Nucleus accumbens (tissue), 56 donors: ENCODE measurements at places on chromosomes 2 and 18.

GRCh38 chr2:18445433-18446320, 114.8 kb downstream of the RDH14 start:
- no peak for DNase-seq

DNA sequence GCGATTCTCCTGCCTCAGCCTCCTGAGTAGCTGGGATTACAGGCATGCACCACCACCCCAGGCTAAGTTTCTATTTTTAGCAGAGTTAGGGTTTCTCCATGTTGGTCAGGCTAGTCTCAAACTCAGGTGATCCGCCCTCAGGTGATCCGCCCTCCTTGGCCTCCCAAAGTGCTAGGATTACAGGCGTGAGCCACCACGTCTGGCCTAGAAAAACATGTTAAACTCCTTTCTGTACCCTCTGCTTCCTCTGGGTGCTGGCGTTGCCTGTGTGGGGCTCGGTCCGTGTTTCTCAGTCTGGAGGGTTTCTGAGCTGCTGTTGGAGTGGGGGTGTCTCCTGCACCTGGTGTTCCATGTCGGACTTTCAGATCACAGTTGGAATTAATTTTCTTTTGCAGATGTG, 17.9 kb downstream of the LDLRAD4 start:
- DNase-seq = no peak

DNA sequence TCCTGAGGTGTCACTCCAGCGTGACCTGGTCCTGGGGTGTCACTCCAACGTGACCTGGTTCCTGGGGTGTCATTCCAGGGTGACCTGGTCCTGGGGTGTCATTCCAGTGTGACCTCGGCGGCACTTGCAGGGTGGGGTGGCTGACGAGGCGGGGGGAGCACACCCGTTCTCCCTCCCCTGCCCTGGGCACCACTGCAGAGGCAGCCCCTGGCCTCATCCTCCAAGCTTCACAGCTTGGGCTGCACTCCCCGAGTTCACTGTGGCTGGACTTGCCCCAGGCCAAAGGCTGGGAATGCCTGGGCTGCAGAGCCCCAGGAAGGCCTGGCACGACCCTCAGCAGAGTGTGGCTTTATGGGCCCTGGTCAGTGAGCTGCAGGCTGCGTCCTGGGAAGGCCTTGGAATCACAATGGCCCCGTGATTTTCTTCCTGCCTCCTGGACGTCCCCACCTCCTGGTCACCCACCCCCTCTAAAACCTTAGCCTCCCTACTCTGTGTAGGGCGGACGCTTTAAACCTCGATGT, 88.3 kb downstream of the NFATC1 start:
- no peak for DNase-seq

DNA sequence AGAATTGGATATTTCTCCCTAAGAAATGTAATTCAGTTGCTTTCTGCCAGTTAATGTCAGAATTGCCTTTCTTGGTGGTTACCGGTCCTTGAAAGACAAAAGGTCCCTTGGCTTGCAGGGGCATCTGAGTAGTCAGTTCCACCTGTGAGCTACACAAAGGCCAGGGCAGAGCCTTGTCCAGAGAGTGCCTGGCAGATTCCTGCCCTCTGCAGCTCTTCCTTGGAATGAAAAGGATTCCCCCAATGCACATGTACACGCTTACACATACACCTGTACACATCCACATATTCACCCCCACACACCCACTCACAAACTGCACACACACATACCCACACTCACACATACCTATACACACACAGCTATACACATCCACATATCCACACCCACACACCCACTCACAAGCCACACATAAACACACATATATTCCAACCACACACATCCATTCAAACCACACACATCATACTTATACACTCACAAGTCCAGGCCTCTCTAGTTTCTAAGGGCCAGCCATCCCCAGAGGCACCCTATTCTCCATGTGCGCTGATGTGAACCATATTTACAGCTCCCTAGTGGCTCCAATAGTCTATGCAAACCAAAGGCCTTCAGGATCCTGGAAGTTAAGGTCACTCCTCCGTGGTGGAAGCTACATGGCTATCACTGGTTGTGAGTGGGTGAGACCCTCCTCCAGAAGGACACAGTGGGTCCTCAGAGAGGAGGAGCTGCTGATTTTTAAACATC, 9.6 kb downstream of the CYRIA start:
- no peak for DNase-seq

DNA sequence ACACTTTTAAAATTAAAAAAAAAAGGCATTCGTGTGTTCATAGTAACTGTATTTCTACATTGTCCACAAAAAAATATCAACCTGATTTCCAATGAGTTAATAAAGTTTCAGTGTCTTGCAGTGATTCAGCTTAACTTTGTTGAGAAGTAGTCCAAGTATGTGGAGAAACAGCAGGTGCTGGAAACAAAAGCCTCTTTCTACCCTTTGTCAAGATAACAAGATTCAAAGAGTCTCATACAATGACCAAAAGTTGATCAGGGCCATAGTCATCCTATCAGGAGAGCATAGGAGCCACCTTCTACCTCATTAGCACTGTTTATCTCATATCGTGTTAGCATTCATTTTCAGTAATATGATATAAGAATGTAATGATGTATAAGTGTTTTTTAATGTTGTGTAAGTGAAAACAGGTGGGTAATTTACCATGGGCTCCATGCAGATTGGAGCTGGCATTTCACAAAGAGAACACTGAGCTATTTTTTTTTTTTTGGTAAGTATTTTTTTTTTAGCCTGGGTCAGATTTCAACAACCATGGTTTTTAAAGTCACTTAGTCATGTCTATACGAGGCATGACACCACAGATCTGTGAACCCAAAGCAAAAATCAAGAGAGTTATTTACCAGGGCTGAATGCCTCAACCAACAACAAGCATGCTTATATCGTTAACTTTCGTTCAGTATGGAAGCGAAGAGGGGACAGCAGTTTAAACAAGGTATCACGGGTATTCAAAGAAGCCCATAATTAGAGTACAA, 165.0 kb upstream of the ZNF521 start:
- DNase-seq = no peak

DNA sequence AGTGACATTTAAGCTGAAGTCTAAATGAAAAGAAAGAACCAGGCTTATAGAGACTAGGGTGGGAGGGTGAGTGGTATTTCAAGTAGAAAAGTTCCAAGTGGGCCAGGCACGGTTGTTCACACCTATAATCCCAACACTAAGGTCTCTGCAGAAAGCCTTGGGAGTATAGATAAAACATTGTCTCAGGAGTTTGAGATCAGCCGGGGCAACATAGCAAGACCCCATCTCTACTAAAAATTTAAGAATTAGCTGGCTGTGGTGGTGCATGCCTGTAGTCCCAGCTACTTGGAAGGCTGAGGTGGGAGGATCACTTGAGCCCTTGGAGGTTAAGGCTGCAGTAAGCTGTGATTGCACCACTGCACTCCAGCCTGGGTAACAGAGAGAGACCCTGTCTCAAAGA, 143.4 kb upstream of the PKDCC start:
- DNase-seq = no peak

GRCh38 chr2:217944923-217945322, 57.9 kb downstream of the TNS1 start:
- no peak for DNase-seq
